ENCODE measurements at places on chromosomes 5 and 9.

- no peak for DNase-seq
Measured at GRCh38 chr5:140348104-140348503, 1.7 kb upstream of the HBEGF start.

DNA sequence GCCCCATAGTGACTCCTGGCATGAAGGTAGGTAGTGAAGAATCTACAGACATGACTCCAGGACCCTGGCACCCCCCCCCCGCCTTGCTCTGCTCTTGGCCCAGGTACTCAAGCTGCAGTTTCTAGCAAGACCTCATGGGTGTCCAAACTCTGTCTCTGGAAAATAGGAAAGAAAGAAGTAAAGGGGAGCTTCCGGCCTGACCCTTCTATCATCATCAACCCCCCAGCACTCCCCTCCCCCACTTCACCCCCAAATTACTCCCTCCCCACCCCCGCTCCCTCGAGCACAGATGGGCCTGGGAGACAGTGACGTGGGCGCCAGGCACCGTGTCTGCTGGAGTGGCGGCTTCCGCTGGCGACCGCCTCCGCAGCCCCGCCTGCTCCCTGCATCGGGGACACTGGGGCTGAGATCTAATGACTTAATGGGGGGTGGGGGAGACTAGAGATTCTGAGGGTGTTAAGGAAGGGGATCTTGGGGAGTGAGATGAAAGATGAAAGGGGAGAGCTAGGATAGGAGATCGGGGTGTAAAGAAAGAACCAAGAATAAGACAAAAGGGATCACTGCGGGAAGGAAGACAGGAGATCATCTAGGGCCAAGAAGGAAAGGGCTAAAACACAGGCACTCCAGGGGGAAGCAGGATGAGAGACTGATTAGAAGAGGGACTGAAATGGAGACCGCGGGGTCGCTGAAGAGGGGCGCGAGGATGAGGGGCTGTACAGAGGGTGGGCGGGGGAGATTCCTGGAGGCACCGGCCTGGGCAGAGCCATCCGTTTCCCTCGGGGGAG, 1.1 kb upstream of the DNAJB5 start:
- peak; percentile 64 for DNase-seq

DNA sequence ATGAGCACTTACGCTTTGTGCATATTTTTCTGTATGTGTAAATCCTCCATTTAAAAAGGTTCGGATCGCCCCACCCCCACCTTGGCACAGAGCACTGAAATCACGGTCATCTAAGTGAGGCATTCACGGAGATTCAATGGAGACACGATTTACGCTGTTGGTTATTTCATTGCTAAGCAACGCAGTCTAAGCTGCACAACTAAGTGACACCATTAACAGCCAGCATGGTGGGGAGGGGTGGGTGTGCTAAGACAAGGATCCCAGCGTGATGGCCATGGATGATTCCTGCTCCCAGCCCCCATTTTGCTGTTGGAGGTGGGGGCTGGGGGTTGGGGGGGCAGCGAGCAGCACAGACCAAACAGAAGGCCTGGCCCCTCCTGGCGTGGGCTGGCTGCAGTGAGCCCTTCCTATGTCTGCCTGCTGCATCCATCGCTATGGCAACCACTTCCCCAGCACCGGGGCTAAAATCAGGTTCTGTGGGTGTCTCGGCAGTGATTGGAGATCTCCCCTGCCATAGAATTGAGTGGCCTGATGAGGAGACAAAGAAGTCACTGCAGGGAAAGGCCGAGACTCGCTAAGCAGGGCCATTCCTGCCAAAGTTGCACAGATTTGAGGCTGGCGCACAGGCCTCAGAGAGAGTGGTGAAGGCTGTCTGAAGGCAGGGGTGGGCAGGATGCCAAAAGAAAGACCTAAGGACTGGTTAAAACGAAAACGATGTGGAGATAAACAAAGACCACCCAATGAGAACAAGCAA, 14.3 kb upstream of the MARCHF6 start:
- DNase-seq = no peak

GRCh38 chr9:134895908-134896833, 15.6 kb downstream of the FCN2 start:
- DNase-seq = no peak

GRCh38 chr5:77663090-77663863, 24.8 kb upstream of the OTP start:
- DNase-seq = no peak

GRCh38 chr5:78975035-78975434, 10.1 kb downstream of the ARSB start:
- no peak for DNase-seq

DNA sequence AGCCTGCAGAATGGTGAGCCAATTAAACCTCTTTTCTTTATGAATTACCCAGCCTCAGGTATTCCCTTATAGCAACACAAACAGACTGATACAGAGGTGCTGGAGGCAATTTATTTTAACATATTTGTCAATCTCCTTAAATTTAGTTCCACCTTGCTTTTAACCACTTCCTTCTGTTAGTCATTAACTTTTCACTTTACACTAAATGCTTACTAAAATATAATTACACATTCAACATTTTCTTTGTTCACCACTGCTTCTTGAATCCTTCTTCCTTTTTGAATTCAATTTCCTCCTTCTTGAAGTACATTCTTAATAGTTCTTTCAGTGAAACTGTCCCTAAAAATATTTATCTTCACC, 39.4 kb downstream of the LYRM7 start:
- DNase-seq = no peak

DNA sequence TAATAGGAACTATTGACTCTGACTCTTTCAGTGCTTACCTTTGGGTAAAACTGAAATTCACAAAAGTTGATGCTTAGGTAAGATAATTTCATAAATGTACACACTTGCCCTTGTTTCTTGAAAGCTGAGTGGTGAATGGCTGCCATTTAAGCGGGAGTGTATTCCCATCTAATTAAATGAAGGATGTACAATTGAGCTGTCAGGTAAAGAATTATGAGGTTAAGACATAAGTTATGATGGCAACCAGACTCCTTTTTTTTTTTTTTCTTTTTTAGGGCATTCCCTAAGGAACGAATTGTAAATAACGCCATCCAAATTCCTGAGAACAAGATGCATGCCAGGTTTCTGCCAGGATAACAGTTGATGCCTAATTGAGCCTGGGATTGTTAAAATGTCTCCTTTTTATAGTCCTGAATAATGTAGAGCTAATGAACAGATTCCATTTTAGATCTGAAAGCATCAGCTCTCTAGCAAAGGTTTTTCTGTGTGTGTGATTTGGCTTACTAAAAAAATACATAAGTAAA, 199.7 kb downstream of the ISL1 start:
- no peak for DNase-seq

GRCh38 chr5:174235221-174236011, 189.9 kb downstream of the NSG2 start:
- DNase-seq = no peak

DNA sequence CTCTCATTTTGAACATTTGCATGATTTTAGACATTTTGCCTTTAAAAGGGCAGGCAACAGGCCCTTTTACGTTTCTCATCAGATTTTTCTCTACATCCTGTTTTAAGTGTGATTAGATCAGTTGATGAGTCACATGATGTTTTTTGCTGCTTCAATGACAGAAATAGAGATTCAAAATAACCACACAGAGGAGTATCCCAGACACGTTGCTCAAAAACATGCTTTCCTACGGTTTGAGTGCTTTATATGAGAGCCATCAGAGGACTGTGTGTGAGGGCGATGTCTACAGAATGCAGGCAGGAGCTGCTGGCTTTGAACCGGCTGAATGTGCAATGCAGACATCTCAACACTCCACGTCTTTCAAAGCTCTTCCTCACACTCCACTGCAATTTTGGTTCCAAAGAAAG, 42.1 kb downstream of the OTULIN start:
- DNase-seq = peak; percentile 38

GRCh38 chr5:73436535-73437100, 12.0 kb downstream of the FOXD1 start:
- DNase-seq = no peak

GRCh38 chr5:59178482-59178881, 595.6 kb downstream of the RAB3C start:
- no peak for DNase-seq

Data from activated CD4-positive, alpha-beta T cell treated with anti-CD3 and anti-CD28 coated beads for 48 hours (primary cell).